Stimulated activated CD4-positive, alpha-beta T cell treated with anti-CD3 and anti-CD28 coated beads, Interleukin-4, amount 100 ng/mL, for 24 hours (primary cell): ENCODE measurements at places on chromosomes 3 and 15.

DNA sequence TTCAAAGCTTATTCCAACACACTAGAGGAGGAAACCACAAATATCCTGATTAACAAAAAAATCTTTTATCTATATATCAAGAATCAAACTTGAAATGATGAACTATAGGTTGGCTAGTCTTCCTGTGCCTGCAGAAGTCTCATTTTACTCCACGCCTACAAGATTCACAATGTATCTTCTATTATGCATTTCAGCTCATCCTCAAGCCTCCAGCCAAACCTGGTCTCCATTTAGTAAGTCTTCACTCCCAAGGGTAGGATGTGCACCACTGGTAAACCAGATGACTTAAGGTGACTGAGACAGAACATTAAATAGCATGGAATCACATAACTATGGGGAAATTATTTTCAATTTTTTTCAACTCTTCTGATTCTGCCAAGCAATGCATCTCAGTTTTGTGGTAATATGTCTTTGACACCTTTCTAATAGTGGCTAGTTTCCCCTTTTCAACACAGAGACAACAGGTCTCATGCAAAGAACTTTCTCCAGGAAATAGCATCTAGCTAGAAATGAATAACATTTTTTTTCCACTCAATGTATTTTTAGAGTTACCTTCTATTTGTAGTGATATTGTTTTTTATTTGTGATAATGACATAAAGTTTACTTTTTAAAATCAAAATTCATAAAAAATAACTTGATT lies 166.9 kb downstream of the TNIK start:
- no peak for DNase-seq

DNA sequence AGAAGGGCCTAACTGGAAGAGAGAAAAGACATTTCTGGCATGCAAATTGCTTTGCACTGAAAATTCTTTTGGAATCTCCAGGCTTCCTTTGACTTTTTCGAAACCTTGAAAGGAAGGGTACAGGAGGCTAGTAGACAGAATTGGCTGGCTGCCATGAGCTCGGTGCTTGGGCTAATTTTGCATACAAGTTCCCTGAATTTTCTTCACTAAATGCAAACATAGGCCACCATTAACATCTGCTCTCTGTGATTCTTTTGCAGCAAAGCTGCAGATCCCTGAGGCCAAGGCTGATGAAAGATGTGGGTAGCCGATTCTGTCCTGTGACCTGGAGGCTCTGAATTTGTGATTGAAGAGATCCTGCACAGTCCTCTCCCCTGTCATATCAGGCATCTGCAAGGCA lies 247.8 kb upstream of the MCTP2 start:
- DNase-seq: no peak

DNA sequence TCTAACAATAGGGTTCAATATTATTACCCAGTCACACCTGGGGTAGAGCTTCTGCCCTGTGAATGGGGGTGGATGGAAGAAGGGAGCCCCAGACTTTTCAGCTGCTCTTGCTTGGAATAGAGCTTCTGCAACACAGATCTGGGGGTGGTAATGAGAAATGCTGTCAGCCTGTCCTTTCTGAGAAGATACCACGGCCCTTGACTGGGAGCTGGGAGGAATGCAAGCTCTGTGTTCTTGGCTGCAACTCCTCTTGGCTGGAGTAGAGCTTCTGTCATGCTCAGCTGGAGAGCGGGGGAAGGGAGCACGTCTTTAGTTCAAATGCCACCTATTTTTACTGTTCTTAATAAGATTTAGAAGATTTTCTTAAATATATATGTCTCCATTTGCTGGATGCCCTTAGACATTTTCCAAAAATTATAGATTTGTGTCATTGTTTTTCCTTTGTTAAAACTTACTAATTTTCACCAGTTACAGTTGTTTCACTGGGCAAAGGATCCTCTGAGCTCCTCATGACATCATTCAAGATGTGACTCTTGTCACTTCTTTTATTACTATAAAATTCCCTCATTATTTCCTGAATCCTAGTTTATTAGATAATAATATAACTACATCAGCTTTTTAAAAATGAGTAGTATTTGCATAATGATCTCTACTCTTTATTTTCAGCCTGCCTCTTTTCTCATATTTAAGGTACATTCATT lies 180.0 kb upstream of the TGFBR2 start:
- DNase-seq: no peak

- no peak for DNase-seq
These were observed 89.3 kb upstream of the SLC24A5 start for GRCh38 chr15:48031466-48031865.

DNA sequence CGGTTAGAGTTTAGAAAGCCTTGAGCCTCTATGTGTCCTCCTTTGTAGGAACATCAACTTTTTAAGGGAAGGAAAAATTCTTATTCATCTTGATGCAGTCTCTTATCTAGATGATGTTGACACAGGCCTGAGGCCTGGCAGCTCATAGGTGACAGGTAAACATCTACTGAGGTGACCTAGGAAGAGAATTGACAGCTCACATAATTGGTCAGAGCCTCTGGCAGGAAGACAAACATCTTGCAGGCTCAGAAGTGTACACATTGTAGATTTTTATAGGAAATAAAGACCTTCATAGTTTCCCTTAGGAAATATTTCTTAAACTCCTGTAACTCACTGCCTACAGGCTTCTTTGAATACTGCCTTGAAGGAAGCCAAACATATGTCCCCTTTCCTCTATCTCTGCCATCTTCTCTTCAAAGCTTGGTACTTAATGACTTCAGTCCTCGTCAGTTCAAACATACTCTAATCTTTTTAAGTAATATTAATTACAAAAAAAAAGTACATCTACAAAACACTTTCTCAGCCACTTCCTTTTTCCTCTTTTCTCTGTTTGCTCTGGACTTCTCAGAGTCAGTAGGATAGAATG lies 341.3 kb downstream of the TBL1XR1 start:
- no peak for DNase-seq

GRCh38 chr3:124877674-124878073 lies 9.5 kb downstream of the ITGB5 start:
- no peak for DNase-seq

- DNase-seq: no peak
These were observed 49.9 kb downstream of the PGPEP1L start for GRCh38 chr15:98957655-98958054.

DNA sequence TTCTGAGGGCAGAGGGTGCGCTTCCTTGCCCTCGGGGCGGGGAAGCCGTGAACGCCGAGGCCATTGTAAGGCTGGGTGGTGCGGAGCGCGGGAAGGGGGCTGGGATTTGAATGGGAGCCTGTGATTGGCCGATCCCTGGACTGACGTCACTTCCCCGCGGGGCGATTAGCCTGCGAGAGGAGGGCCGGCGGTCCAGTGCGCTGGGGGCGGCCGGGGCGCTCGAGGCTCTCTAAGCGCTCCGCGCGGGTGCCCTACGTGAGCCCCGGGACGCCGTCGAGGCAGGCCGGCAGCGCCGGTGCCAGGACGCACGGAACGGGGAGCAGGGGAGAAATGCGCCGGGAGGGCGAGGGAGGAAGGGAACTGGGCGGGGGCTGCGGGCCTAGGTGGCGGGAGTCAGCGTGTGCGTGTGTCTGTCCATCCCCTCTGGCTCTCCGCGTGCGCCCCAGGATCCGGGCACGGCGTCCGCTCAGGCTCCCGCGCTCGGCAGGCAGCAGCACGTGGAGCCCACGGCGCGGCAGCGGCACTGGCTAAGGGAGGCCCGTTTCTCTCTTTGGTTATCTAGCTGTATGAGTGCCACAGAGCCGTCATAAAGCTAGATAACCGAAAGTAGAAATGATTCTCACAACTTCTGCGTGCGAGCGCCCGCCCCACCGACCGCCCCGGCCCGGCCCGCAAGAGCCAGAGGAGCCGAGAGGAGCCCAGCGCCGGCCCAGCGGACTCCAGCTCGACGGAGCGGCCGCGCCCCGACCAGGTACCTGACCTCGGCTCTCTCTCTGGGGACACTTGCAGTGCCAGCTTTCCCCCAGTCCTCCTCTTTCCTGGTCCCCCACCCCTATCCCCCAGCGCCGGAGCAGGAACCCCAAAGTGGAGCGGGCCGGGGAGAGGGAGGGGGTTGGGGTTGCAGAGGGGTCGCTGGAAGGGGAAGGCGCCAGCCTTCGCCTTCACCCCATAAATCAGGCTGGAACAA lies 33.1 kb upstream of the POLG start:
- DNase-seq: no peak

GRCh38 chr3:150409512-150410310 lies 1.6 kb downstream of the TSC22D2 start:
- DNase-seq: peak; percentile 71

- peak; percentile 39 for DNase-seq
These were observed 152.8 kb downstream of the RBPMS2 start for GRCh38 chr15:64622410-64623260.
